ENCODE measurements at places on chromosomes 2 and 18.

GRCh38 chr2:238032755-238033337 is 28.0 kb upstream of the SCLY start:
- DNase-seq, result no peak

GRCh38 chr2:110867078-110867477 is 134.7 kb downstream of the ACOXL start:
- DNase-seq, result no peak

GRCh38 chr18:10563886-10564285 is 38.1 kb downstream of the NAPG start:
- no peak for DNase-seq

- DNase-seq, result no peak
Observed at GRCh38 chr18:3715231-3716080, 265.5 kb downstream of the TGIF1 start.

GRCh38 chr18:9561759-9562158 is 52.6 kb downstream of the PPP4R1 start:
- no peak for DNase-seq

DNA sequence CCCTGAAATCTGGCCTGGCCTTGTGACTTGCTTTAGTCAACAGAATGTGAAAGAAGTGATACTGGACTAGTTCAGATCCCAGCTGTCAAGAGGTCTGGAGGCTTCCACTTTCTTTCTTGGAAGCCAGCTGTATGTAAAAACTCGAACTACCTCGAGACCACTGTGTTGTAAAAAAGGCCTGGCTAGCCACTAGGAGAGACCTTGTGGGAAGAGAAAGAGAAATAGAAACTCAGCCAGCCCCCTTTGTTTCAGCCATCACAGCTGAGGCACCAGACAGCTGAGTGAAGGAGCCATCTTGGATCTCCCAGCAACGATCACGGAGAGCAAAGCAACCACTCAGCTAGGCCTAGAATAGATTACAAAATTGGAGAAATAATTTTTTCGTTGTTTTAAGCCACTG is 324.9 kb upstream of the TCF4 start:
- no peak for DNase-seq

DNA sequence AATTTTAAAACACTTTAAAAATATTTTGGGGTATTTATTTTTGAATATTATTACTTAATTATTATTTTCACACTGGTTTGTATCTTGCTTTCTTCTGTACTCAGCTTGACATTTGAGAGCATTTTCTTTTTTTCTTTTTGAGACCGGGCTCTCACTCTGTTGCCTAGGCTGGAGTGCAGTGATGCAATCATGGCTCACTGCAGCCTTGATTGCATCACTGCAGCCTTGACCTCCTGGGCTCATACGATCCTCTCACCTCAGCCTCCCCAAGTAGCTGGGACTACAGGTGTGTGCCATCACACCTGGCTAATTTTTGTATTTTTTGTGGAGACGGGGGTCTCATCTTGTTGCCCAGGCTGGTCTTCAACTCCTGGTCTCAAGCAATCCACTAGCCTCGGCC is 79.9 kb upstream of the DLX2 start:
- no peak for DNase-seq

DNA sequence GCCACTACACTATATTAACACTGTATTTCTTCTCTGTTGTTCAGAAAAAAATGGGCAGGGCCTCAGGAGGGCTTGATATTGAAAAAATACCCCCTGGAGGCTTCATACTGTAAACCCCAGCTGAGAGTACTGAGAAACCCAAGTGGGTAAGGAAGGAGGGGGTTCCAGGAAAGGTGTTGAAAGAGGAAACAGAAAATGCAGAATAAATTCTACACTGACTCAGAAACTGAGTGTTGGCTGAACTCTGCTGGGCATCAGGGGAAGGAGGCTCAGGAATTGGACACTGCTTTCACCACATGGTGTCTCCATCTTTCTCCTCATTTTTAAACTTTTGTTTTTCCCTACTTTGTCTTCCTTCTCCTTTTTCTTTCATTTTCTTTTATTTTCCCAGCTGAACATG is 253.7 kb downstream of the DYM start:
- DNase-seq, result no peak
